ENCODE measurements at places on chromosomes 16 and 17.
A peak's percentile ranks its signal among the peaks of the same experiment; 100 is the strongest.

- DNase-seq, result peak; percentile 12
Measured at GRCh38 chr16:27676839-27677238, 126.9 kb downstream of the KATNIP start.

DNA sequence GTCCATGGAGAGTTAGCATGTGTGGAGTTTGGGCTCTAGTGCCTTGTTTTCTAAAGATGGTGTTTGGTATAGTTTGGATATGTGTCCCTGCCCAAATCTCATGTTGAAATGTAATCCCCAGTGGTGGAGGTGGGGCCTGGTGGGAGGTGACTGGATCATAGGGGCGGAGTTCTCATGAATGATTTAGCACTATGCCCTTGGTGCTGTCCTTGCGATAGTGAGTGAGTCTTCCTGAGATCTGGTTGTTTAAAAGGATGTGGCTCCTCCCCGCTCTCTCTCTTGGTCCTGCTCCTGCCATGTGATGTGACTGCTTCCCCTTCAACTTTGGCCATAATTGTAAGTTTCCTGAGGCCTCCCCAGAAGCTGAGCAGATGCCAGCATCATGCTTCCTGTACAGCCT lies 8.9 kb upstream of the ZNF19 start:
- DNase-seq, result no peak

GRCh38 chr17:42655528-42655927 lies 3.6 kb upstream of the TUBG2 start:
- no peak for DNase-seq

DNA sequence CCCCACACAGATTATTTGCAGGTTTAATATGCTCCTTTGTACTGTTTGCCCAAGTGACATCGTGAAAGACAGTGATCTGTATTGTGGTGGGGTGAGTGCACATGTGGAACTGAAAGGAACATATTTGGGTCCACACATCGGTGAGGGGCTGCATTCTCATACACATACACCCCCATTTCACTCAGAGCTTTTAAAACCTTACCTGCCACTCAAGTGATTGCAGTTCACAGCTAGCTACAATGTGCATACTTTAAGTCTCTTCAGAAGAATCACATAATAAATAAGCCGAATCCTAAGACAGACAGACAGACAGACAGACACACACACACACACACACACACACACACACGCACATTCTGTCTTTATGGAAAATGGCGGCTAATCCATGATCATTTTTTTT lies 102.6 kb downstream of the AATF start:
- DNase-seq, result no peak

- peak; percentile 75 for DNase-seq
Measured at GRCh38 chr16:84532291-84532724, 27.8 kb upstream of the MEAK7 start.
